ENCODE measurements at places on chromosomes 7 and 10.

DNA sequence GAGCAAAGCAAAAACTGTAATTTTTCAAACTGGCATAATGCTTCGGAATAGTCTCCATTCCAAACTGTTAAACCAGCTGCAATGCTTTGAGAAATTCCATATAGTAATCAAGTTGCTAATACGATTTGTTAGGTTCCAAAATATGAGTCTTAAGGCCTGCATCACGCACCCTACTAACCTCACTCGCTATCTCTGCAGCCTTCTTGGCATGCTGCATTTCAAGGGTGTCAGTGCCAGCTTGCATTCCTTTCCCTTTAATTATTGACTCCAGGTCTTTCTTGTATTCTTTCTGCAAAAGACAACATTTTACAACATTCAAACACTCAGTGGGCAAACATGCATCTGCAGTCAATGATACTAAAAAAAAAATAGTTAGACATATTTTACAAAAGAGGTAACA lies 61.8 kb downstream of the NEBL start:
- no peak for DNase-seq

DNA sequence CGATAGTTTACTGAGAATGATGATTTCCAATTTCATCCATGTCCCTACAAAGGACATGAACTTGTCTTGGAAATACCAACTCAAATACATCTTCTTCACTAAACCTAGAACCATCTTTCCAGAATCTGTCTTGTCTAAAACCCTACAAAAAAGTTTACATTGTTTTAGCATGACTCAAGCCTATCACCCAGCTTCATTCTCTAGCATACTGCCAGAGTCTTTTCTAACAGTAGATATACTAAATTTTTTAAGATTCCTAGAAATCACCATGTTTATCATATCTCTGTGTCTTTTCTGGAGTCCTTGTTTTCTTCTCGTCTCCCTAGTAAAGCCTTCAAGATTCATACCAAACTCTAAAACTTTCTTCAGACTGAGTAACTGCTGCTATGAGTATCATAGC lies 129.7 kb downstream of the SEMA3E start:
- DNase-seq = no peak

DNA sequence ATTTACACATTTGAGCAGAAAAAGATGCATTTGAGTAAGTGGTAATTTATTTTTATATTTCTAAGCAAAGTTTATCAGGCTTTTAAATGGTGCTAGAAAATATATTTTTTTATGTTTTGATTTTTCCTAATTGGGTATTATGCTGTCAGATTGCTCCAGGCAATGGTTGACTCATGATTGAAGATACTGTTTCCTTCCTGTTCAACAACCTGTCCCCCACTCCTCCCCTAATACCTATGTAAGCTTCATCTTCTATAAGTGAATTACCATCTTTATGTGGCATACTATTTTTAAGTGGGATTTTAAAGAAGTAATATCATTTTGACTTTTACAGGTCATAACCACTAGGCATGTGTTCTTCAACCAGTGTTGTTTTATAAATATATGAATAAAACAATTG lies 21.4 kb downstream of the TSPAN13 start:
- DNase-seq = no peak

DNA sequence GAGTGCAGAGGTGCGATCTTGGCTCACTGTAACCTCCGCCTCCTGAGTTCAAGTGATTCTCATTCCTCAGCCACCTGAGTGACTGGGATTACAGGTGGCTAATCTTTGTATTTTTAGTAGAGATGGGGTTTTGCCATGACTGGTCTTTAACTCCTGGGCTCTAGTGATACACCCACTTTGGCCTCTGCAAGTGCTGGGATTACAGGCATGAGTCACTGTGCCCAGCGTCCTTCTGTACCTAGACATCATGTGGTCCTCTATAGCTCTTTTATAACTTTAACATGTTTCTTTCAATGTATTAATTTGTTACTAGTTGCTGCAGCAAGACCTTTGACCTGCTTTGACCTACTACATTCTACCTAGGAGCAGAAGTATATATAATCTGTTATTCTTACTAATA lies 38.7 kb upstream of the BICC1 start:
- no peak for DNase-seq

DNA sequence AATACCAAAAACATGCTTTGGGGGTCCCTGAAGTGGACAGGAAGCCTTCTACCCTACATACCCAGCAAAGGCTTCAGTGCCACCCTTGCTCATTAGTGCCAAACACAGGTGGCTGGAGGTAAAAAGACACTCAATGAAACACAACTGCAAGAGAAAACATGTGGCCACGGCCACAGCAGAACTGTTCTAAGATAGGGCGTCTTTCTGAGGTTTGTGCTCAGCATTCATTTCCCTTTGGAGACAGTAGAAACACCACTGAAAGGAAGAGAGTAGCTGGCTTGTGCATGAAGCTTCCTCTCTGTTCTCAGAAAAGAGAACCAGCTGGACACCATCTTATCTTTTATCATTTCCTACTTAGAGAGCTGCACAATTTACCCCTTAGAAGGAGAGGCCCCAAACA lies 143.0 kb downstream of the PLXNA4 start:
- DNase-seq = no peak

- peak; percentile 74 for DNase-seq
Observed at GRCh38 chr10:18214691-18215563, 74.7 kb downstream of the CACNB2 start.

- peak; percentile 60 for DNase-seq
Observed at GRCh38 chr10:44024356-44025116, 360.4 kb downstream of the CXCL12 start.

DNA sequence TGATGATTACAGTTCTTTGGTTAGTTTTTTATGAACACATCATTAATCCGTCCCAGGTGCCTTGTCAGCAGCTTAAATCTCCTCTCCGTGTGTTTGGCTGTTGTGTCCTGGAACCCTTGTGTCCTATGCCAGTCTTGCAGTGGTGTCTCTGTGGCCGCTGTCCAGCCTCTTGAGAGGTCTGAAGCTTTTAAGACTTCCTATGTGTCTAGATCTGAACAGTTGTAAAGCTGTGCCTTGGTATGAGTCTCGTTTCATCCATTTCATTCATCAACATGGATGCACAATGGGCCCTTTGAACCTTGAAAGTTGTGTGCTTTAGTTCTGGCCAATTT lies 16.7 kb downstream of the LMTK2 start:
- no peak for DNase-seq

DNA sequence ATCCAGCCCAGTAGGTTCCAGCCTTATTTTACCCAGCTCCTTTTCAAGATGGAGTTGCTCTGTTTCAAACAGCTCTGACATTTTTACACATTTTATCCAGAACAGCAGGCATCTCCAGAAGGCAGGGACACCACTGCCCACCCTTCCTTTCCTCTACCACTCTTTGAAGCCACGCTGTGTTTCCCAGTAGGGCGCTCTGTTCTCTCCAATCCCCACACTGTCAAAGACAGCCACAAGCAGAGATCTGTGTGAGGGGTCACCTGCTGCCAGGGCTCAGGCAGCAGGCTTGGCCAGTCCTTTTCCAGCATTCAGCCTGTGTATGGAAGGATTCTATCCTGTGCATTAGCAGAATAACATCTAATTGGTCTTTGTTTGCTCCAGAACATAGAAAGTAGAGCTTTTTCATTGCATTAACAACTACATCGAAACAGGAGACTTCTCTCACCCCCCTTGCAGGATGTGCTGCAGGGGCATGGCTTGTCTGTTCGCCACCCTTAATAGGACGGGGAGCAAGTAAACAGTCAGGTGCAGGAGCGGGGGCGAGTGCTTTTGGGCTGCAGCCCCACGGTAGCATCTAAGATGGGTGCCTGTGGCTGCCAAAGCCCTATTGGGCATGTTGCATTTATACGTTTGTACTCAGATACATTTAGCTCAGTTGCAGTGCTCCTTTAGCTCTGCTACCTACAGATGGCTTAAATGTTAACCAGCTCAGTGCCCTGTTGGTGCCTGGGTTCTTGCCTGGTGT lies 326.1 kb downstream of the GALNT17 start:
- no peak for DNase-seq

DNA sequence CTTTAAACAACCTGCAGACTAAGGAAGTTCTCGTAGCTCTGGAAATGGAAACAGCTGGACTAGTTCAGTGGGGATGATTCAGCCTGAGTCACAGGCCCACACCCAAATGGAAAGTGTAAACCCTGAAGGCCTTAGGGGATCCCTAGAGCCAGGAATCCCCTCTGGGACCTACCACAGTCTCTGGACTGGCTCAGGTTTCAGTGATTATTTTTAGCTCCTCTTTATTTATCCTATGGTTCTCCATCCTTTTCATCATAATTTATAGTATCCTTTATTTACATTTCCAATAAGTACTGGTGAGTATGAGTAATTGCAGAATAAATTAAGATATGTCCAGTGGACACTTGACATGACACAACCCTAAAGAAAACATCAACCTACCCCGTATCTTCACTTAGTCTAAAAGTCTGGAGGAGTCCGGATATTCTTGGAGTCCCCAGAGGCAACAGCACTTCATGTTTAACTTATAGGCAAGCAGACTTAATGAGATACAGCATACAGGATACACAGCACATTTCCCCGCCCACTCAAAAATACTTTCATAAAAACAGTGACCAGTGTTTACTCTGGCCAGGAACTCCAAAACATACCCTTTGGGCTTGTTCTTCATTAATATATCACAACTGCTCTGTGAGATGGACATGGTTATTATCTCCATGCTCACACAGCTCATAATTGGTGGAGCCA lies 28.4 kb upstream of the SEMA3E start:
- peak; percentile 57 for DNase-seq

GRCh38 chr7:148854983-148855382 lies 29.1 kb downstream of the EZH2 start:
- DNase-seq = peak; percentile 42

- no peak for DNase-seq
Observed at GRCh38 chr7:144038887-144039286, 9.9 kb upstream of the OR2A5 start.

DNA sequence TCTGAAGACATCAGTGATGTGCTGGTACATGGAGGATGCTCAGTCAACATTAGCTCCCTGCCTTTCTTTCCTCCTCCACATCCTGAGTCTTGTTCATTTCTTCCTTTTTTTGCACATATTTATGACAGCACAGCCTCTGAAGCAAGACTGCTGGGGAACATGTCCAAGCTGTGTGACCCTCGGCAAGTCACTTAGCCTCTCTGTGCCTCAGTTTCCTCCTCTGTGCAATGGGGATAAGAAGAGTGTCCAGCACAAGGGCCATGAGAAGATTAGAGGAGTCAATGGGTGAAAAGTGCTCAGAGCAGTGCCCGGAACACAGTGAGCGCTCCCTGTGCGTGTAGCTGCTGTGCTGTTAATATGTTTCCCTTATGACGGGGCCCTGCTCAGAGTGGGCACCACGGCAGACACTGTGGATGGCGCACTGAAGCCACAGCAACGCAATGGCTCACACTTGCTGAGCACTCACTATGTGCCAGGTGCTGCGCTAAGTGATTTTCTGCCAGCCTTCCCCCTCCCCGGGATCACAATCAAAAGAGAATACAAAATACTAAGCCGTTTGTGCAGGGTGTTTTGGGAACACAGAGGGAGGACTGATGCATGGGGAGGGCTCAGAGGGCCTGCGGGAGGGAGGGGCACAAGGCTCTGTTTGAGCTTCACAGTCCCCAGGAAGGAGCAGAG lies 28.7 kb downstream of the ZCCHC24 start:
- DNase-seq = no peak

DNA sequence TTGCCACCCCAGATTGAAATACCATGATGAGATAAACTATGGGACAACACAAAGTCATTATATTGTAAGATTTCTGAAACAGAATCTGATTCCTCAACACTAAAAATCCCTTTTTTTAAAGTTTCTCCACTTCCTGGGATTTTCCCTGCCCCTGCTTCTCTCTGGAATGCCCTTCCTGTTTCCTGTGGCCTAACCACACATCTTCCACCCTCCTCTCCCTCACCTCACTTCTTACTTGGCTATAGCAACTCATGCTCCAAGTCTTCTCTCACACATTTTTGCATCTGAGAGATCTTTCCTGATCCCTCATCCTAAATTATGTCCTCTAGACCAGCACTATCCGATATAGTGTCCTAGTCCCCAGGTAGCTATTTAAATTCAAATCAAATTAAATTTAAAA lies 4.1 kb upstream of the RELN start:
- no peak for DNase-seq

DNA sequence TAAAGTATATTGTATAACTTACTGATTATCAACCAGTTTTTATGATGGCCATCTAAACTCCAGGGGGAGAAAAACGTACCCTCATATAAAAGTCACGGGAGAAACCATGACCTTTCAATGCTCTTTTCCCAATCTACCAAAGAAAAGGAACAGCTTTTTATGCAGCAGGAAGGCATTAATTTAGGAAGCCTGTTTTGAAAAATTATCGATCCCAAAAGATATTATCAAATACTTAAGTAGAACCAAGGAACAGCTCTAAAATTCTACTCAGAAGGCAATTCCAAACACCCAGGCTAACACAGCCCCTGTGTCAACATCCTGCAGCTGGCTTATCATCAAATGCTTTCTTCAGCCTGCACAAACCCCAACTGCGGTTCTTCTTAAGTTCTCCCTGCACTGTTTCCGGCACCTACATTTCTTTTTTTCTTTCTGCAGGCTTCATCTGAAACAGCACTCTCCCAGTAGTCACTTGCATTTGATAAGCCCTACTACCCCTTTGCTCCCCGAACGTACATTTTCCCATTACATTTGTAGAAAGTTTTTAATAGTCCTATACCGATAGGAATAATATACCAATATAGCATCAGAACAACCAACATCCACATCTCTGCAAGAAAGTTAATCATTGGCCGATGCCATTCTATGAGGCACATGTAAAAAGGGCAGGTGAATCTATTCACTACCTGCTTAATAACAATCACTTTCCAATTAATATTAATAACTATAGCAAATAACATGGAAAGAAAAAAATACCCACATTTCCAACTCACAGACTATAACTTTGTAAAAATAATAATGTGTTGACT lies 47.9 kb downstream of the PIP4K2A start:
- no peak for DNase-seq

DNA sequence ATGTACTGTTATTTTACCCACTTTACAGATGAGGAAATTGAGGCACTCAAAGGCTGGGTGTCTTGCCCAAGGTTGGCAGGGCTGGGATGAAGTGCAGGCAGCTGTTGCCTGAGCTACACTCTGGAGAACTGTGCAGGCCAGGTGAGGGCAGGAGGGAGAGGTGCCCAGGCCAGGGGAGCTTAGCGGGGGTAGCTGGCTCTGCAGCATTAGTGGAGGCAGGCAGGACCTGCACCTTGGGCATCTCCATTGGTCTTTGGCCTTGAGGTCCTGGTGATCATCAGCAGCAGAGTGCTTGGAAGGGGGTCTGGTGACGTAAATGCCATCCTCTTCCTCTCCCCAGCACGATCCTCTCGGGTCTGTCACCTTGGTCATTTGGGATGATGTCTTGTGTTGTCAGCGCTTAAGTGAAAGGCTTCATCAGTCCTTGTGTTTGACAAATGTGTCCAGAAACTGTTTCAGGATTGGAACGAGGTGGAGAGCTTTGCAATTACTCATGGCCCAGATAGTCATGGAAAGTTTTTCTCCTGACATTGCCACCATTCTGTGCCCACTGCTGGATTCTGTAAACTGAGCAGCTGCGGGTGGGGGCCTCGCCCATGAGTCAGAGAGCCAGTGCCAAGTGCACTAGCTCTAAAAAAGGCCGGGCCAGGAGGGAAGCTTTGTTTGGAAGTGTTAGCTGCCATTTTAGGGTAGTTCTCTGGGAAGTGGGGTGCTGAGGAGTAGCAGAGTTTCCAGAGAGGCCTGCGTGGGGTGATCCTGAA lies 47.6 kb downstream of the TSPAN15 start:
- DNase-seq = peak; percentile 58

- DNase-seq = no peak
Observed at GRCh38 chr10:26025523-26025922, 91.5 kb downstream of the MYO3A start.

GRCh38 chr10:87651801-87652200 lies 7.9 kb upstream of the PAPSS2 start:
- DNase-seq = no peak

- no peak for DNase-seq
Observed at GRCh38 chr7:66886152-66886551, 34.9 kb upstream of the TMEM248 start.

Data from muscle of leg (tissue), 16 donors.